ENCODE measurements at places on chromosomes 6 and 20.

- no peak for DNase-seq
Observed at GRCh38 chr6:21279619-21280018, 313.9 kb upstream of the SOX4 start.

GRCh38 chr6:167495506-167496401 is 170.9 kb downstream of the TTLL2 start:
- DNase-seq = no peak

DNA sequence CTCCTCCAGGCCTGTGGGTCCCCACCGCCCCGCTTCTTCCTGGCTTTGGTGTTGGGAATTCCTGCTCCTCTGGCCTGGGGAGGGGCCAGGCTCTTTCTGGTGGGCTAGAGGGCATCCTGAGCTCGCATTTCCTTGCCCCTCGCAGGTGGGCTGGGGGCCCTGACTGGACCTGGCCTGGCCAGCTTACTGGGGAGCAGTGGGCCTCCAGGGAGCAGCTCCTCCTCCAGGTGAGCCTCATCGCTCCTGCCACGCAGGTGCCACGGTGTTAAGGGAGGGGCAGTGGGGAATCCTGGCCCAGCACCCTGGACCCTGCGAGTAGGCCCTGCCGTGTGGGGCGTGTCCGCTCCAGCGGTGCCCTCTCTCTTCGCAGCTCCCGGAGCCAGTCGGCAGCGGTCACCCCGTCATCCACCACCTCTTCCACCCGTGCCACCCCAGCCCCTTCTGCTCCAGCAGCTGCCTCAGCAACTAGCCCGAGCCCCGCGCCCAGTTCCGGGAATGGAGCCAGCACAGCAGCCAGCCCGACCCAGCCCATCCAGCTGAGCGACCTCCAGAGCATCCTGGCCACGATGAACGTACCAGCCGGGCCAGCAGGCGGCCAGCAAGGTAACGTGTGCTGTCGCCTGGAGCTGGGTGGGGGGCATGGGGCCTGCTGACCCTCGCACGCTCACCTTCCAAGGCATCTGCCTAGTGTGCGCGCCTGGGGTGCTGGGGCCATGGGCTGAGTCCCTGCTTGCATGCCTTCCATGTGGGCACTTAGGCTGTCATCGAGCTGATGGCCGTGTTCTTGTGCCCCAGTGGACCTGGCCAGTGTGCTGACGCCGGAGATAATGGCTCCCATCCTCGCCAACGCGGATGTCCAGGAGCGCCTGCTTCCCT is 4.7 kb downstream of the ADRM1 start:
- peak; percentile 30 for DNase-seq

DNA sequence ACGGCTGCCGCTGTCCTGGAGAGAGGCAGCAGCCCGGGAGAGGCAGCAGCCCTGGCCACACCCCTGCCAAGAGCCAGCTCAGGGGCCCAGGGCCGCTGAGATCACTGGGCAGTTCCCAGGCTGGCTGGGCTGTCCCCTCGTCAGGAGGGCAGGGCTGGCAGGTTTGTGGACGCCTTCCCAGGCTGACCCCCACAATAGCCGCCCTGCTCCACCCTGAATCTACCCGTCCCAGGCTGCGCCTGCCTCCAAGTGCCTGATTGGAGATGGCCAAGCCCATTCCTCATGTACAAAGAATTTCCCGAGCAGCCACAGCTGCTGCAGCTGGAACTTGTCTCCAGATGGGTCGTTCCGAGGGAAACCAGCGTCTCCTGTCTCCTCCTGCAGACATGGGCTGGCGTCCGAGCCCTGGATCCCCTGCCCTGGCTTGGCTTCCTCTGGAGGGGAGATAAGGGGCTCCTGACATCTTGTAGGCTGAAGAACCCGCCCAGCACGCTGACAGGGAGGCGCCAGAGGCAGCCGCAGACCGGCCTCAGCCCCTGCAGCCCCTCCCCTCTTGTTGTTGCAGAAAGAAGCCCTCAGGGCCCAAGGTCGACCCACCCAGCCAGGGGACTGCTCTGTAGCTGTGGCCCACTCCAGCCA is 9.4 kb upstream of the GATA5 start:
- peak; percentile 26 for DNase-seq

DNA sequence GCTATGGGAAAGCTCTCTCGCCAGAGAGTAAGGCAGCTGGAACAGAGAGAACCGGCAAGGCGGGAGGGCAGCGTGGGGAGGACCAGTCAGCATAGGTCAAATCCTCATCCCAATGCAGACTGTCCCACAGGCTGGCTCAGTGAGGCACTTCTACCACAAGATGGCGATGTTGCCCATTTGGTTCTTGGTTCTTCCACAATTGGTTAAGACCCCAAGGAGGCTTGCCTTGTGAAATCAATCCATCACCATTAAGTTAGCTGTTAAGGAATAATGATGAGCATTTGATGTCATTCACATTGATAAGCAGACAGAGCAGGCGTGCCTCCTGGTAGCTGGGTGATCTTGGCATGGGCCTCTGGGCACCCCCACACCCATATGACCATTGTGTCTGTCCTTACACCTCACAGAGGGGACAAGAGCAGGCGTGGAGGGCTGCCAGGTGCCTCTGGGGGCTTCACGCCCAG is 2.4 kb downstream of the CSTL1 start:
- DNase-seq = peak; percentile 73

GRCh38 chr6:119284861-119285521 is 64.6 kb downstream of the MAN1A1 start:
- DNase-seq = peak; percentile 22

- DNase-seq = no peak
Observed at GRCh38 chr20:49340161-49340966, 62.5 kb upstream of the ZNFX1 start.

- DNase-seq = peak; percentile 66
Observed at GRCh38 chr20:19828232-19828631, 70.2 kb downstream of the RIN2 start.

DNA sequence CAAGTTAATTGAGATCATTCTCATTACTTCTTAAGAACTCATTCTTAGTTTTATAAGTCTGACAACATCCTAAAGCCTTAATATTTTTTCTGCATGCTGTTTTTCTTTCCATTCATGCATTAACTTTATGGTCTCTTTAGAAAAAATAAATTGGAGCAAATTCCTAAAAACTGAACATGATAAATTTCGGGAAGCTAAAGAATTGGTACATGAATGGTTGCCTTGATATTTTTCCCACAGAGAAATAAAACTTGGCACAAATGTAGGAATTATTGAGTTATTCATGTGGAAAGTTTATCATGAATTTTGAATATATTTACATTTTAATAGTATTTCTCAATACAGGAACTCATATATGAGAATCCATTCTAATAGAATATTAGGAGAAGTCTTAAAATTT is 115.9 kb downstream of the BMP5 start:
- DNase-seq = no peak

- no peak for DNase-seq
Observed at GRCh38 chr20:24777746-24778145, 171.3 kb upstream of the CST7 start.

GRCh38 chr6:47302043-47302442 is 7.7 kb downstream of the TNFRSF21 start:
- DNase-seq = no peak

GRCh38 chr6:165082636-165083035 is 226.8 kb downstream of the C6orf118 start:
- DNase-seq = no peak

GRCh38 chr6:72553531-72554511 is 68.0 kb upstream of the KCNQ5 start:
- DNase-seq = peak; percentile 95

DNA sequence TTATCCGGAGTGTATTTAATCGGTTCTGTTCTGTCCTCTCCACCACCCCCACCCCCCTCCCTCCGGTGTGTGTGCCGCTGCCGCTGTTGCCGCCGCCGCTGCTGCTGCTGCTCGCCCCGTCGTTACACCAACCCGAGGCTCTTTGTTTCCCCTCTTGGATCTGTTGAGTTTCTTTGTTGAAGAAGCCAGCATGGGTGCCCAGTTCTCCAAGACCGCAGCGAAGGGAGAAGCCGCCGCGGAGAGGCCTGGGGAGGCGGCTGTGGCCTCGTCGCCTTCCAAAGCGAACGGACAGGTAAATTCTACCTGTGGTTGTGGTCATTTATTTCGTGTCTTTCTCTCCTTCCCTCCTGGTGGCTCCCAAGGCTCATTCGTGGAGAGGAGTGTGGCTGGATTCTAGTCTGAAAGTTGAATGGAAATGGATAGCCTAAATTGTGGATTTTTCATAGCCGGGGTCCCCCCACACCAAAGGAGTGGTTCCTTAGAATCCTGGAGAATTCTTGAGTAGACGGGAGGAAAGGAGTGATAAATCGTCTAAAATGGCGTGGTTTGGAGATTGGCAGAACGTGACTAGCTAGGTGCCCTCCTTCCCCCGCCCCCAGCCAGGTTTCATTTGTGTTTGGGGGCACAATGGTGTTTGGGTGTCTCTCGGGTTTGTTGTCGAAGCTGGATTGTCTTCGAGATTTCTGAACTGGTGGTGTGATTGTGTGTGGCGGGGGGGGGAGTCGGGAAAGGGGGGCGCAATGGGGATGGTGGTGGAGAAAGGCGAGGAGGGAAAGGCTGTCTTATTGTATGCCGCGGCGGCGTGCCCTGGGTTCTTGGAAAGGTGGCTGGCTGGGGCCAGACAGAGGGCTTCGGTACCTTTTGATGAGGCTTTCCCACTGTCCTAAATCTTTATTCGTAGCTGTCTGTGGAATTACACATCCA is 673 bp downstream of the MARCKS start:
- peak; percentile 52 for DNase-seq

- DNase-seq = no peak
Observed at GRCh38 chr20:48098099-48098498, 312.8 kb upstream of the SULF2 start.

GRCh38 chr6:110688661-110689268 is 126.5 kb downstream of the CDK19 start:
- peak; percentile 58 for DNase-seq

DNA sequence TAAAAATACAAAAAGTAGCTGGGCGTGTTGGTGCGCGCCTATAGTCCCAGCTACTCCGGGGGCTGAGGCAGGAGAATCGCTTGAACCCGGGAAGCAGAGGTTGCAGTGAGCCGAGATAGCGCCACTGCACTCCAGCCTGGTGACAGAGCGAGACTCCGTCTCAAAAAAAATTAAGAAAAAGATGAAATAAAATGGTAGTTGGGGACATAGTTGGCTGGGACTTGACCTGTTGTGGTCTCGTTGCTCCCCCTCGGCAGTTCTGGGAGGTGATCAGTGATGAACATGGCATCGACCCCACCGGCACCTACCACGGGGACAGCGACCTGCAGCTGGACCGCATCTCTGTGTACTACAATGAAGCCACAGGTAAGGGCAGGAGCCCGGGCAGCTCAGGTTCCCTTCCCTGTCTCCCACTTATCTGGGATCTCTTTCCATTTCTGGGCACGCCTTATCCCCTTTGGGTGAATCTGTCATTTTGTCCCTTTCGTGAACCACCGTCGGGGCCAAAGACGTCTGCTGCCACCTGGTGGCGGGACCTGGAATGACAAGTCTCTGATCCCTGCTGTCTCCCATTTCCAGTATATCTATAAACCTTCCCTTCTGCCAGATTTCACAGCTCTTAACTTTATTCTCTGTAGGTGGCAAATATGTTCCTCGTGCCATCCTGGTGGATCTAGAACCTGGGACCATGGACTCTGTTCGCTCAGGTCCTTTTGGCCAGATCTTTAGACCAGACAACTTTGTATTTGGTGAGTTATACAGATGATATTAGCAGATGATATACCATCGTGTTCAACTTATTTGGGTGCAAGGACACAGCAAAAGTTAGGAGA is 2.3 kb downstream of the TUBB start:
- peak; percentile 80 for DNase-seq

- no peak for DNase-seq
Observed at GRCh38 chr20:63884506-63885263, 10.2 kb upstream of the DNAJC5 start.

GRCh38 chr6:155538708-155539390 is 83.2 kb upstream of the NOX3 start:
- no peak for DNase-seq

DNA sequence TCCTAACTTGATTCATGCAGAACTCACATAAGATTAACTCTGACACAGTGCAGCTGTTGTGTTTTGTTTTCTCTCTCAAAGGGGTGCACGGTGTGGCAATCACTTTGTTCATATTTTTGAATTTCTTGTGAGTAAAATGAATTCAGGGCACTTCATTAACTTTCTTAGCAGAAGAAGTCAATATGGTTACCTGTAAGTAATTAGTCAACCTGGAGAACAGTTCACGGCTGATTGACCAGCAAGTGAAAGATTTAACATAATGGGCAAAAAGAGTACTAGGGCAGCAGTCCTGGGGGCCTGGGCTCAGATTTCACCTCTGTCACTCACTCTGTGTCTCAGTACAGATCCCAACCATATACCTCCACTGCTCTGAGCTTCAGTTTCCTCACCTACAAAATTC is 102.4 kb upstream of the SPTLC3 start:
- DNase-seq = no peak

GRCh38 chr20:63509088-63509564 is 10.2 kb upstream of the EEF1A2 start:
- DNase-seq = no peak

DNA sequence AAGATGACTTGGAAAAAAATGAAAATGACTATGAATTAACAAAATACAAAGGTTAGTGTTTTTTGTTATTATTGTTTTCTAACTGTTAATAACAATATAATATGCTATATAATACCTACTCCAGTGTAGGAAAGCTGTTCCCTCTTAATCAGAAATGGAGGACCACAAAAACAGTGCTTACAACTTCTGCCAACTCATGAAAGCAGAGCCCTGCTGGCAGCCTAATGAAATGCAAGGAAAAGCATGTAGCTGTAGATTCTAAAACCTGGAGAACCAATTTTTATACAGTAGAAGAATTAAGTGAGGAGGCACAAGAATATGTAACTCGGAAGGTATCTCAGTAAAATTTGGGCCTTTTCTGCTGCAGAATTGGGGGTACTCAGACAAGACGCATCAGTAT is 29.4 kb downstream of the PHIP start:
- DNase-seq = peak; percentile 49

DNA sequence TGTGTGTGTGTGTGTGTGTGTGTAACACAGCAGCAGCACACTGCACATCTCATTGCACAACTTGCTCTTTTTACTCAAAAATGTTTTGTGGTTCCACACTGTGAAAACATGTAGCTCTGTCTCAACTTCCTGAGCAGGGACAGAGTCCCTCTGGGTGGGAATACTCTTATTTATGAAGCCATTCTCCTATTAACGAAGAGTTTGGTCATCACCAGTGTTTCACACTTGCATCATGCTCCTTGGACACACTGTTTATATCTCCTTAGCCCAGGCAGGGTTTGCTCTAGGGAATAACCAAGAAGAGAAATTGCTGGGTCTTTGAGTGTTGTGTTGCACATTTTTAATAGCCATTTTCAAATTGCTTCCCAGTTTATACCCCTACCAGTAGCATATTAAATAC is 53.6 kb downstream of the ZNF831 start:
- no peak for DNase-seq

All from epithelial cell of esophagus (primary cell).